Kidney tubule cell (primary cell): ENCODE measurements at places on chromosomes 1 and 21.

GRCh38 chr1:50846224-50846839 is 113.7 kb downstream of the FAF1 start:
- no peak for DNase-seq

- DNase-seq = no peak
Measured at GRCh38 chr1:15180945-15181523, 27.5 kb downstream of the TMEM51 start.

DNA sequence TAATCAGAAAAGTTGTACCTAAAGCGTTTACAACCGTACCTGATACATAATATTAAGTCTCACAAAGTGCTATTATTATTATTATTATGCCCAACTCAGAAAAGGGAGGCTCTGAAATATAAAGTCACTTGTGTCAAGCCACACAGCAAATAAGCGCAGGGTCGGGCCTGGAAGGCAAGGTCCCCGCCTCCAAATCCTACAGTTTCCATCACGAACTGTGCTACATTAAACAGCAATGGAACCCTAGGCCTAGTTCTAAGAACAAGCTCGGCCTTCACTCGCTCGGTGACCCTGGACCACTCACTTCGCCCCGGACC is 549 bp downstream of the PARS2 start:
- no peak for DNase-seq

- no peak for DNase-seq
Measured at GRCh38 chr1:31978843-31979400, 34.7 kb upstream of the KHDRBS1 start.

GRCh38 chr1:74463333-74463988 is 49.0 kb downstream of the LRRC53 start:
- peak; percentile 19 for DNase-seq

DNA sequence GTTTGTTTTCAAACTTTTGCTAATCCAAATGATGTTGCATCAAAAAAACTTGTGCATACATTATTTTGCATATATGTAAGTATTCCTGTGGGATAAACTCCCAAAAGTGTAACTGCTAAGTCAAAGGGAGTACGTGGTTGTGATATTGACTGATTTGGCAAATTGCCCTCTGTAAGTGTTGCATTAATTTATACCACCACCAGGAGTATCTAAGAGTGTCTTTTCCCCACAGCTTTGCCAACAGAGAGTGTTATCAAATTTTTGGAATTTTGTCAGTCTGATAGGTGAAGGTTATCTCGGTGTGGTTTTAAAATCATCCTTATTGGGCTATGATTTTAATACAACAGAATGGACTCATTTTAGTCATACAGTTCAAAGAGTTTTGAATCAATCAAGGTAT is 30.1 kb upstream of the PARP1 start:
- DNase-seq = no peak

DNA sequence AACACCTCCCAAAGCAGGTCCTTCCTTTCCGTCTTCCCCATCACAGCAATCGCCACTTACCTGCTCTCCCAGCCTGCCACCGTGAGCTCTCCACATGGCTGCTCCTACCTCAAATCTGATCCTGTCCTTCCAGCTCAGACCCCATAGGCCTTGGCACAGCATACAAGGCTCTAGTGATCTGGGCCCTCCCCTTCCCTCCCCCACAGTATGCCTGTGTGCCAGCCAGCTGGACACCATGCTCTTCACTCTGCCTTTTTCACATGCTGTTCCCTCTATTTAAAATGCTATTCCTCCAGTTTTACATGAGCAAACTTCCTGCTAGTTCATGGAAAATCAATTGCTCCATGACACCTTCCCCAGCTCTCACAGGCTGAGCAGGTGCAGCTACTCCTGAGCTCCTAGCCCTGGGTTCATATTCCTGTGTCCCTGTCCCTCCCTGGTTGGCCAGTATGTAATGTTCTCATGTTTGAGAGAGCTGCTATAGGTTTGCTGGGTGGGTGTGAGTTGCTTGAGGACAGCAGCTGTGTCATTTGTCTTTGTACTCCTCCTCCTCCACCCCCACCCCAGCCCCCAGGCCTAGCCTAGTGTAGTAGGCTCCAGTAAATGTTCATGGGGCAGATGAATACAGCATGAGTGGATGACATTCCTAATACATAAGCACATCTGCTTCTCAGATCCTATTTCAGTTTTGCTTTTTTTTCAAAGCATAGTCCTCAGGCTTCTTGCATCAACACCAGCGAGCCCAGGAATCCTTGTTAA is 6.3 kb upstream of the TNNT2 start:
- DNase-seq = peak; percentile 90

GRCh38 chr1:215923129-215923824 is 356.2 kb downstream of the KCTD3 start:
- no peak for DNase-seq

DNA sequence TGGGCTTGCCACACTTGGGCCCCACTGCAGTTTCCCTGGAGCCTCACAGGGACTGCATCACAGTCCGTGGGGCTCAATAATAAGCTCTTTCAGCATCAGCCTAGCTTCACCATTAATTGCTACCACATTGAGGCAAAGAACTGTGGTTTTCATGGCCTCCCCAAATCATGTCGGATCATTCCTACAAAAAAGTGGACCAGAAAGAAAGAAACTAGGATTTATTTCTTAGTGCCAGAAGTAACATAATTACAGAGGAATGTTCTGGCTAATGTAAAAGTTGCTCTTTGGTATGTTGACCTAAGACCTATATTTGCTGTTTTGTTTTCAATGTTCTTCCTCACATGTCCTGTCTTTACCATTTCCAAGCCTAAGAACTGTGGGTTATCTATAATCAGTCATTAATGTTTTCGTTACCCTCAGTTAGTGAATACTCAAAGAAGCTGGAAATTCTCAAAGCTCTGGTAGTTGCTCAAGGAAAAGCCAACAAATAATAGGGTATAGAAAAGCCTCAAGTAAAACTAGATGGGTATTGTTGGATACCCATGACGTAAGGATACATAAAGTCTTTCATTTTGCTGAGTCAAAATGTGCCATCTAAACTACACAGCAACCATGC is 173.9 kb downstream of the LTN1 start:
- no peak for DNase-seq

GRCh38 chr1:208149776-208150514 is 94.2 kb downstream of the PLXNA2 start:
- peak; percentile 62 for DNase-seq

- no peak for DNase-seq
Measured at GRCh38 chr1:111847466-111847865, 91.8 kb downstream of the DDX20 start.

GRCh38 chr1:158203693-158204457 is 23.2 kb downstream of the CD1D start:
- DNase-seq = peak; percentile 67

- no peak for DNase-seq
Measured at GRCh38 chr1:236623371-236624166, 19.3 kb upstream of the HEATR1 start.

- DNase-seq = no peak
Measured at GRCh38 chr1:21875621-21876063, 61.5 kb downstream of the HSPG2 start.

DNA sequence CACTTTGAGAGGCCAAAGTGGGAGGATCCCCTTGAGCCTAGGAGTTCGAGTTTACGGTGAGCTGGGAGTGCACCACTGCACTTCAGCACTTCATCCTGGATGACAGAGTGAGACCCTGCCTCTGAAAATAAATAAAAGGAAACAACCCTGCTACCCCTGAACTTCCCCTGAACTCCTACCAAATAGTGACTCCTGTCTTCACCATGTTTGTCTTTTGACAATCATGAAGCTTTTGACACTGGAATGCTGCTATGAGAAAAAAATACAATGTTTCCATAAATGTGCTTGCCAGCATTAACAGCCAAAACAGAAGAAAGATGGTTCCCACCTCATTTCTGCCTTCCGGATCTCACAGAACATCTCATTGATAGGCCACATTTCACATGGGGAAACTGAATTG is 10.4 kb downstream of the ZBTB8A start:
- DNase-seq = no peak

- DNase-seq = peak; percentile 4
Measured at GRCh38 chr1:67969446-67969845, 81.0 kb downstream of the DIRAS3 start.

- no peak for DNase-seq
Measured at GRCh38 chr1:61699911-61700851, 24.8 kb downstream of the TM2D1 start.

DNA sequence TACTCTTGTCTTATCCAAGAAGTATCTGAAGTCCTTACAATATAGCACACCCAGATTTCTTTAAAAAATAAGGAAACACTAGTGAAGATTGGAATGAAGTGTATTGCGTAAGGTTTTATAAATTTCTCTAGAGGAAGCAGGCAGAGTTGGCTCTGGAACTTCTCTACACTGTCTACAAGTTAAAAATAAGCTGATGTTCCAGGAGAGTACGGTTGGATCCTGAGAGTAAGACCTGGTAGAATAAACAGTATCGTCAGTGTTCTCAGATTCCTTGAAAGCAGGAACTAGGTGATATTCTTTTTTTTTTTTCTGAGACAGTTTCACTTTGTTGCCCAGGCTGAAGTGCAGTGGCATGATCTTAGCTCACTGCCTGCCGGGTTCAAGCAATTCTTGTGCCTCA is 107.9 kb downstream of the USP25 start:
- DNase-seq = peak; percentile 46

- DNase-seq = peak; percentile 60
Measured at GRCh38 chr1:212291505-212292134, 6.4 kb downstream of the PPP2R5A start.

GRCh38 chr1:112849425-112850033 is 106.5 kb downstream of the SLC16A1 start:
- DNase-seq = peak; percentile 30

DNA sequence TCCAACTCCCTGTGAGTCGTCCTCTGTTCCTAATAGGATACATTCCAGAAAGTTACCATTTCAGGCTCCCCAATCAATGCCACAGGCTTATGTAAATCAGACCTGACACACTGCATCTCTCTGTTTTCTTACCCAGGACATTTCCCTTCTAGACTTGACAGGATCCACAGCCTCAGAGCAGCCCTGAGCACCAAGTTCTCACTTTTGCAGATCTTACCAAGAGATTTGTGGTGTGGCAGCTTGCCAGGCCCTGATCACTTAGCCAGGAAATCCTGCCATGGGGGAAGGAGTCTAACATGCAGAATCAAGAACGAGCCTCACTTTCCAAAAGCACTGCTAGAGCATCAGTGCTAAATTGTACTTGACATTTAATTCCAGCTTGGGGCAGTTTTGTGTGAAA is 202.9 kb downstream of the TBX15 start:
- DNase-seq = peak; percentile 74

- DNase-seq = no peak
Measured at GRCh38 chr1:231949277-231950091, 322.9 kb downstream of the DISC1 start.
